ENCODE measurements at places on chromosomes 7 and 10.

- DNase-seq = no peak
Measured at GRCh38 chr10:90352288-90352687, 505.6 kb downstream of the HTR7 start.

DNA sequence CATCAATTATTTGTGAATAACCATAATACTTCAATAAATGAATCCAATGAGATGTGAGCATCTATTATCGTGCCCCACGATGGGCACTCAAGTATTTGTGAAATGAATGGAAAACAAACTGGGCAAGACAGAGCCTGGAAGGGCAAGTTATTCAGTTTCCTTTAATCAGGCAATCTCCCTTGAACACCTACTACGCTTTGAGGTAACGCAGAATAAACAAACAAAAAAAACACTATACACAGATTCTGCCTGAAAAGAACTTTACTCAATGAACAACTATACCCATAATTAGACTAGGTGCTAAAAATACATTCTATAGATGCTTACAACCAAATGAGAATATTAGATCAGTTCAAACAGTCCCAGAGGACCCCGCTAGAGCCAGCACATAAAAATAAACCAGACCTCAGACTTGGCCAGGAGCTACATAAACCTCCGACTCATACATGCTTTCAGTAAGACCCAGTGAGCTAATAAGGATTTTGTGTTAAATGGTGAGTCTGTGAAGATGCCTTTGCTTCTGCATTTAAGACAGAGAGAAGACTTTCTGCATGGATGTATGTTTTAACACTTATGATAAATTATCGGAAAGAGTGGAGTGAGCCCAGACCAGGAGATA lies 121.3 kb downstream of the MPP7 start:
- DNase-seq = no peak

DNA sequence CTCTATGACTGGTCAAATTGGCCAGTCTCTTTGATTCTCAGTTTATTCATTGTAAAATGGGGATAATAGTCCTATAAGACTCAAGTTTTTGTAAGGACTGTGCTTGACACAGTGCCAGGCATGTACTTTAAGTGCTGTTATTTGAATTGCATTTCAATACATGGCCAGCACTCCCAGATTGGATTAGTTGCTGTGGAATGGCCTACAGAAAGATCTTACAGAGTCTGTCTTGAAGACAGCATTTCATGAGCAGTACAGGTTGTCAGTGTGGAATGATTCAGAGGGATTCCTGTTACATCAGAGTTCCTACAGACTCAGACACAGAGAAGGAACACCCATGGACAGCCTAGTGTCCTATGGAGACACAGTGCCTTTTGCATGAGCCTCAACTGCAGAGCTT lies 238.1 kb upstream of the BMPER start:
- no peak for DNase-seq

- no peak for DNase-seq
Measured at GRCh38 chr10:99537989-99538917, 5.5 kb downstream of the NKX2-3 start.

Data from esophagus squamous epithelium (tissue), 5 donors.